ENCODE measurements at places on chromosomes 5 and 9.
A peak's percentile ranks its signal among the peaks of the same experiment; 100 is the strongest.

- peak; percentile 96 for DNase-seq
Measured at GRCh38 chr9:130693426-130694191, at the start of gene EXOSC2. Gene EXOSC2 (plus strand): TSS chr9:130693780. CDS start chr9:130693792, 12 bp downstream.

DNA sequence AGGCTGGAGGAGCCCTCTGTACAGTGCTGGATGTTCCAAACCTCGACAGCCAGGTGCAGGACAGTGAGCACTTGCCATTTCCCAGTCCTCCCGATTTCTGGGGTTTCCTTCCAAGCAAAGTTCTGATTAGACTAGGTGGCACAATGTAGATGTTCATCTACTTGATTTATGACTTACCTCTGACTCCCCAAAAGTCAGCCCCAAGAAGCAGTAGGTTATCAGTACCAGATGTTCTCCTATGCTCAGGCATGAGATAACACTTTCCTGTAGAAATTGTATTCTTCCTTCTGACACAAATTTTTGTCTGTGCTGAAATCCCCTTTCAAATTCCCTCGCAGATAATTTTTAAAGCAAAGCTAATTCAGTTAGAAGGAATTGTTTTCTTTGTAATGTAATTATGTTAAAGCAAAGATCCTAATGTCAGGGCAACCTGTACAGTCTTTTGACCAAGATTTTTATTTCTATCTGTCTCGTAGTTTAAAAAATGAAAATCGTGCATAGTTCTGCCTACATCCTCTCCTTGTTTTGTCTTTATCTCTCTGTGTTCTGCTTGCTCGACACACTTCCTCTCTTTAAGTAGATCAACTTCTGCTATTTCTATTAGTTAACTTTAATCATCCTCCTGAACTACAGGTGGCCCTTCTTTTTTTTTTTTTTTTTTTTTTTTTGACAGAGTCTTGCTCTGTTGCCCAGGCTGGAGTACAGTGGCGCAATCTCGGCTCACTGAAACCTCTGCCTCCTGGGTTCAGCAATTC is 102.4 kb upstream of the PJA2 start:
- no peak for DNase-seq

- DNase-seq, result no peak
Measured at GRCh38 chr5:116756531-116756930, 181.9 kb upstream of the SEMA6A start.

GRCh38 chr5:108257996-108258395 is 123.9 kb downstream of the FBXL17 start:
- DNase-seq, result no peak

DNA sequence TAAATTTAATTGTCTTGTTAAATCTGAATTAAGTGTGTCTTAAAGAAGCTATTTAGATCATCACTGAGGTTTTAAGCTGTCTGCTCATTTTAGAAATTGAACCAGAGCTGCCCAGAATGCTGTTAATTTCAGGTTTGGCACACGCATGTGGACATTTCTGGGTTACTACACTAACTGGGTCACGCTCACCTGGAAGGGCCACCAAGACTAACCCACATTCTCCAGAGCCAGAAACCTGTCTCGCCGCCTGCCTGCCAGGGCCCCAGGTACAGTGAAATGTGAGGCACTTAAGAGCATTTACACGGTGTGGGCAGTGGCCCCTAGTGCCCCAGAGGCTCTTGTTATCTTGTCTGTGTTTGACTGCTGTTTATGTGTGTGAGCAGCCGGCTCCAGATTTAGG is 46.6 kb downstream of the ATP10B start:
- DNase-seq, result no peak

DNA sequence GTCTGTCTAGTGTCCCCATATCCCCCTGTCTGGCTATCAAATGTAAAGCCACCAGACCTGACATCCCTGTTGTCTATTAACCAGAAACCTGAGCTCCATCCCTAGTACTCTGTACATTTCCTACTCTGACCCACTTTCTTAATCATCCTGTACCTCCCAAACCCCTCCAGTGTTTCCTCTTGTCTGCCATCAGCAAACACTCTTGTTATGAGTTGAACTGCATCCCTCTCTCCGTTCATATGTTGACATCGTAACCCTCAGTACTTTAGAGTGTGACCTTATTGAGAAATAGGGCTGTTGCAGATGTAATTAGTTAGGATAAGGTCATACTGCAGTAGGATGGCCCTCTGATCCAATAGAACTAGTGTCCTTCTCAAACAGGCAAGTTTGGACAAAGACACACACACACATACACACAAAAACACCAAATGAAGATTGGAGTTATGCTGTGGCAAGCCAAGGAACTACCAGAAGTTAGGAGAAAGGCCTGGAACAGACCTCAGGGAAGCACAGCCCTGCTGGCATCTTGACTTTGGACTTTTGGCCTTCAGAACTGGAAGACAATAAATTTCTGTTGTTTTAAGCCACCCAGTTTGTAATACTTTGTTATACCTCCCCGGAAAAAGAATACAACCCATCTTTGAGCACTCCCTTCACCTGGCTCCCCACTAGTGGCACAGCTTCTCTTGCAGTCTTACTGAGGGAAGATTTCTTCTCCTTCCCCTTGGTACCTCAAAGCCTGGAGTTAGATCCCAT is 180.0 kb upstream of the PTGER4 start:
- DNase-seq, result no peak

DNA sequence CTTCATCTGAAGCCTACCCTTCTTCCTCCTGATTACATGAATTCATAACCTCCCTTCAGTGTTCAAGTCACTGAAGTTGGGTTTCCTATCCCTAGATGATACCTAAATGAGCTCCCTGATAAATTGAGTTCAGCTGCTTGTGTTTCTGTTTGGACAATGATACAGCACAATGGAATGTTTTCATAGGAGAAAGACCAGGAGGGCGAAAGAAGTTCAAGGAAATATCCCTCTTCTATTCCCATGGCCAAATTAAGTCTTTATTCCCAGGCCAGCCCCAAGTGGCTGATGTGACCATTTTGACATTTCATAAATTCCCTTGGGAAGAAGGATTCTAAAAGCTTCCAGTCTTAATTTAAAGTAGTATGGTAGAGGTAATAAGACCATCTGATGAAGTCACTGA is 555.8 kb upstream of the CLINT1 start:
- no peak for DNase-seq

- DNase-seq, result no peak
Measured at GRCh38 chr9:125428060-125428901, 166.7 kb downstream of the GAPVD1 start.

- DNase-seq, result peak; percentile 19
Measured at GRCh38 chr5:142500227-142500905, 175.5 kb upstream of the SPRY4 start.

DNA sequence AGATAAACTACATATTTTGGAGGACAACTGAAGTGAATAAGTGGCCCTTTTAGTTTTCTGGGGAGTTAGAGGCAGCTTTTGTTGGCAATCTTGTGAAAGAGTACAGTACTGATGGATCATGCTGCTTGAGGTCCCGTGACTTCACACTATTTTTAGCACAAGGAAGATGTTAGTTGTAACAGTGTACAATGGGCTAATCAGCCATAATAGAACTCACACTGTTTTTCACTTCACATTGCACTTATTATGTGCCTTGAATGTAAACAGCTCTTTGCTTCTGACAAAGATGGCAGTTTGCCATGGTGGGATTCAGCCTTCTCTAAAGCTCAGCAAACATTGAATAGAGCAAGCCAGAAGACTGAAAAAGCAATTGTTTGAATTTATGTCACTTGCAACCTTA is 176.7 kb upstream of the ZNF608 start:
- DNase-seq, result no peak

- DNase-seq, result no peak
Measured at GRCh38 chr5:114418176-114419066, 56.6 kb downstream of the KCNN2 start.

DNA sequence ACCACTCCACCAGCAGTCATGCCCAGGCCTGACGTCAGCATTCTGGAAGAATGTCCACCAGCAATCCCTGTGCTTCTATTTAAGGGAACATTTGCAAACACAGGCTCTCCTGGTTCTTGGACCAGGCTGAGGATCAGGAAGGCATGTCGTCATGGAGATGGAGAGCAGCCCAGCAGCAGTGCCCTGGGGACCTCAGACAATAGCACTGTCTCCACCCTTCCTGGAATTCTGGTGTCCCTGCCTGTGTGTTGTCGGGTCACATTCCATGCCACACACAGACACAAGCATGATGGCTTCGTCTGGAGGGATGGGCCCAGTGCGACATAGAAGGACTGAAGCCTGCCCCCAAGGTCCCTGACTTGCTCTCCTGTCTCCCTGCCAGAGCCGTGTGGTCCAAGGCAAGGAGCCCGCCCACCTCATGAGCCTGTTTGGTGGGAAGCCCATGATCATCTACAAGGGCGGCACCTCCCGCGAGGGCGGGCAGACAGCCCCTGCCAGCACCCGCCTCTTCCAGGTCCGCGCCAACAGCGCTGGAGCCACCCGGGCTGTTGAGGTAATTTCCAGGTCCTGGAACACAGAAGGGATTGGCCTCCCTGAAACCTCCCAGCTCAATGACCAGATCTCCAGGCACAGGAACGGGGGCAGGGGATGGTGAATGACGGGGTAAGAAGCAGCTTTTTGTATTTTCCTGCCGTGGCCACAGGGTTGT is 43.8 kb downstream of the STOM start:
- DNase-seq, result no peak

GRCh38 chr5:180600554-180601041 is 9.3 kb upstream of the SCGB3A1 start:
- DNase-seq, result no peak

- no peak for DNase-seq
Measured at GRCh38 chr5:102762562-102763227, 7.6 kb downstream of the PAM start.

- DNase-seq, result no peak
Measured at GRCh38 chr5:171632616-171633015, 153.0 kb upstream of the SMIM23 start.

DNA sequence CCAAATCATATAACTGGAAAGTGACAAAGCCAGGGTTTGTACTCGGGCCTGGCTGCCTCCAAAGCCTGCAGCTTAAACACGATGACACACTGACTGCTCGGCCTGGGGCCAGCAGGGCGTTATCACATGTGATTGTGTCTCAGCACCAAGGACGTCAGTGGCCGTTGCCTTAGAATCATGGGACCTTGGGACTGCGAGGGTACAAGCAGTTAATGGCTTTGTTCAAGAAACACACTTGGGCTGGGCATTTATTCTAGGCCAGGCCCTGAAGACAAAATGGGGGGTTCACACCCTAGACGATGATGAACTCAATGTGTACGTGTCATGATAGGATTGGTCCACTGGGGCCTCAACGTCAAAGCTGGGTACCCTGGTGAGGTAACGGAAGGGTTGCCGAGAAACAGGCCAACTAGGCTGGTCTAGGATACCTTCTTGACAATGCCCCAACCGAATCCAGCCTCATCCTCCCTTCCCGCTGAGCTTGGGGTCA is 13.0 kb downstream of the SH3PXD2B start:
- DNase-seq, result no peak

DNA sequence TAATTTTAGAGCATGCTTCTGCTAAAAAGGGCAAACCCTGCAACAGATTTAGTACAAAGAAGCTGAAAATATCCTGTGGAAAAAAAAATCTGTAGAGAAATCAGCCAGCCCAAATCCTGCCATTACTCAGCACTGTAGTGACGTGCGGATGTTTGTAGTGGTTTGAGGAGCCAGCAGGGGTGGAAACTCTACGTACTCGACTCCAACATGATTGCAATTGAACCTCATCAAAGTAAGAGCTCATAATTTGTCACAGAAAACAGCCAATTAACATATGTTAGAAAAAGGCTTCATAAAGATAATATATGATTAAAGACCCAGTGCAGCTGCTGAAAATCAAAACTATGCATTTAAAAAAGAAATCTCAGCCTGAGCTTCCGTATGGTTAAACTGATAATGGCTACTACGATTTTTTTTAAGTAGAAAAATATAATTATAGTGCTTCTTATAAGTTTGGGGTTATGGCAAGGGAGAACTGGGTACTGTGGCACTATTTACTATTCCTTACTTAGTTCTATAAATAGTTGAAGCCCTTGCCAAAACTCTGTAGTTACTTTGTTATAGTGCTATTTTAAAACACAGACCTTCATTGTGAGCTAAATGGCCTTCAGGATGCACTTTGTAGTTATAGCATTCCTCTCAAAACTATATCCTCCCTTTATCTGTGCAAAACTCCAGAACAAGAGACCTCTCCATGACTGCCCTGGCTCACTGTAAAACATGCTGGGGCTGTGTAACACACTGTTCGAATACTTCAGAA is 49.4 kb downstream of the MEF2C start:
- no peak for DNase-seq

- no peak for DNase-seq
Measured at GRCh38 chr9:120689860-120690259, 24.4 kb downstream of the MEGF9 start.

DNA sequence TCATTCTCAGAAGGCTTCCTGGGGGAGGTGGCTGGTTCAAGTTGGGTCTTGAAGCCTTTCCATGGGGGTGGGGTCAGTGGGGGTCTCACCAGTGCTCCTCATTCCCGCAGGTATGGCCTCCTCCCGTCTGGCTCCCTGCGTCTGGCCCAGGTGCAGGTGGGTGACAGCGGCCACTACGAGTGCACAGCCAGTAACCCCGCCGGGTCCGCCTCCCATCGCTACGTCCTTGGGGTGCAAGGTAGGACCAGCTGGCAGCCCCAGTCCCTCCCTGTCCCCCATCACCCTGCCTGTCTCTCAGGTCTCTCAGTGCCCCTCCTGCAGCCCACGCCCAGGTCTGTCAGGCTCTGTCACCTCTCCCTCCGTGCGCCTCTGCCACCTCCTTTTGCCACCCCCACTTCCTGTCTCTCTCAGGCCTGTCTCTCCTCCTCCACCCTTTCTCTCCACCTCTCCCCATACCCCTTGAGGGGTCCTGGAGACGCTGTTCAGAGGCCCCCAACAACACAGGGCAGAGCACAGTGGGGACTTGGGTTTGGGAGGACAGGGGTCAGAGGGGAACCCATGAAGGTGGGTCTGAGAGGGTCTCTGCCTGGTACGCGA is 72.3 kb downstream of the HMCN2 start:
- DNase-seq, result no peak

GRCh38 chr5:96242571-96242970 is 190.5 kb downstream of the PCSK1 start:
- DNase-seq, result no peak

GRCh38 chr9:114689813-114690212 is 7.8 kb upstream of the TEX48 start:
- no peak for DNase-seq
